CD4-positive, alpha-beta T cell treated with Interleukin-6 for 4 hours (primary cell): ENCODE measurements at places on chromosomes 11 and 22.
A peak's percentile ranks its signal among the peaks of the same experiment; 100 is the strongest.

GRCh38 chr22:36536717-36537116, 7.8 kb upstream of the EIF3D start:
- no peak for DNase-seq

DNA sequence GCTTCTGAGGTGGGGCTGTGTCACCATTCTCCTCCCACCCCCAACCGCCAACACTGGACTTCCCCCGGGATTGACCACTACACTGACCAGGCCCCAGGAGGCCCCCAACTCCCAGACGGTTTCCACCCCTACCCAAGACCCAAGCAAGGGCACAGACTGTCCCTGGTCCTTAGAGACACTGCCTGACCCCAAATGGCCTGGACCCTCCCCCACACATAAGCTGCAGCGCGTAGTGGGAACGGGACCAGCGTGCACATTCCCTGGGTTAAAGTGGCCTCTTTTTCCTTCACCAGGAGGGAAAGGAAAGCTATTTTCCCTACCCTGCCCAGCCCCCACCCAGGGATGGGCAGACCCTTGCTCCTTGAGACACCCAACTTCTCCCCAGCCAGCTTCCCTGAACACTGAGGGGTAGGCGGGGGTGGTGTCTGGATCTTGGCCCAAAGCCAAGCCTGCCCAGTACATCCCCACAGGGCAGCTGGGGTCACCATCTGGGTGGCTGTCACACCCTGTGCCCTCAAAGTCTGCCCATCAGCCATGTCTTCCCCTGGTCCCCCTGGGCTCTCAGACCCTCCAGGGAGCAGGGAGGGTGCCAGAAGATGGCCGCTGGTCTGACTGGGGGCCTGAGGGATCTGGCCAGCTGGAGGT, 1.6 kb upstream of the MAPK12 start:
- no peak for DNase-seq

GRCh38 chr11:46918083-46918787, at the start of gene LRP4:
TSS of gene LRP4 (minus strand) at chr11:46918550. CDS start at chr11:46918379, 171 bp downstream.
- peak; percentile 47 for DNase-seq

GRCh38 chr11:45141631-45142030, 4.8 kb upstream of the PRDM11 start:
- no peak for DNase-seq

GRCh38 chr11:61922539-61922938, 5.2 kb upstream of the RAB3IL1 start:
- DNase-seq, result no peak

DNA sequence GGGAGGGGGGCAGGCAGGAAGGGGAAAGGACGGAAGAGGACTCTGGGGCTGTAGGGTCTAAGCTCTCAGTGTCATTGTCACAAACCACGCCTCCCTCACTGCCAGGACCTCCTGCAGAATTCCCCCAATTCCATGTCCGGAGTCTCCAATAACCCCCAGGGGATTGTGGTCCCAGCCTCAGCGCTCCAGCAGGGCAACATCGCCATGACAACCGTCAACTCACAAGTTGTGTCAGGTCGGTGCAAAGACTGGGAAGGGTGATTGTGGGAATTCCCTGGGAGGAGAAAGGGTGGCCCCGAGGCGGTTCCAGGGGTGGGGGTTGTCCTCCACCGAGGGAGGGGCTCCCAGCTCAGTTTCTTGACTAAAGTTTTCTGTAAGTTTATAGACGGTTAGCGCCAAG, 86.0 kb downstream of the FEZ1 start:
- no peak for DNase-seq

DNA sequence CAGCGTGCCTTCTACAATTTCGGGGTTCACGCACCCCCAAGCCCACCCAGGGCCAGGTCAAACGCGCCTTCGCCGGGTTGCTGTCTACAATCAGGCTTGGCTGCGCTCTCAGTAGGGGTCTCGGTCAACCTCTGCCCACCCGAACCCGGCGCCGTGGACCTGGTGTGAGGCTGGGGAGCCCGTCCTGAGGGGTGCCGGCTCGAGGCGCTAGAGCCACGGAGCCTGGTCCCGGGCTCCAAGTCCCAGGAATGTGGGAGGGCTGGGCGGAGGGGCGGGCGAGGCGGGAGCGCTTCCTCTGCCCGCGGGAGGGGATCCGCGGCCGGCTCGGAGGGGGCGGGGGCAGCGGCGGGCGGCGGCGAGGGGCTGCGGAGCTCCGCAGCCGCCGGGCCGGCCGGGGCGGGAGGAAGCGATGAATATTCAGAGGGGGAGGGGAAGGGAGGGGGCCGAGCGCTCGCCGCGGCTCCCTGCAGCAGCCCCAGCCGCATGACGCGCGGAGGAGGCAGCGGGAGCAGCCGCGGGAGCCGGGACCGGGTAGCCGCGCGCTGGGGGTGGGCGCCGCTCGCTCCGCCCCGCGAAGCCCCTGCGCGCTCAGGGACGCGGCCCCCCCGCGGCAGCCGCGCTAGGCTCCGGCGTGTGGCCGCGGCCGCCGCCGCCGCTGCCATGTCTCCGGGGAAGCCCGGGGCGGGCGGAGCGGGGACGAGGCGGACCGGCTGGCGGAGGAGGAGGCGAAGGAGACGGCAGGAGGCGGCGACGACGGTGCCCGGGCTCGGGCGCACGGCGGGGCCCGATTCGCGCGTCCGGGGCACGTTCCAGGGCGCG, at the start of gene PTPRJ:
PTPRJ (plus strand) TSS at position 472 of the 819 bp plus-strand sequence. CDS start 354 bp downstream, outside the sequence.
- peak; percentile 71 for DNase-seq

- no peak for DNase-seq
Measured at GRCh38 chr11:370070-370941, 1.0 kb downstream of the B4GALNT4 start.

DNA sequence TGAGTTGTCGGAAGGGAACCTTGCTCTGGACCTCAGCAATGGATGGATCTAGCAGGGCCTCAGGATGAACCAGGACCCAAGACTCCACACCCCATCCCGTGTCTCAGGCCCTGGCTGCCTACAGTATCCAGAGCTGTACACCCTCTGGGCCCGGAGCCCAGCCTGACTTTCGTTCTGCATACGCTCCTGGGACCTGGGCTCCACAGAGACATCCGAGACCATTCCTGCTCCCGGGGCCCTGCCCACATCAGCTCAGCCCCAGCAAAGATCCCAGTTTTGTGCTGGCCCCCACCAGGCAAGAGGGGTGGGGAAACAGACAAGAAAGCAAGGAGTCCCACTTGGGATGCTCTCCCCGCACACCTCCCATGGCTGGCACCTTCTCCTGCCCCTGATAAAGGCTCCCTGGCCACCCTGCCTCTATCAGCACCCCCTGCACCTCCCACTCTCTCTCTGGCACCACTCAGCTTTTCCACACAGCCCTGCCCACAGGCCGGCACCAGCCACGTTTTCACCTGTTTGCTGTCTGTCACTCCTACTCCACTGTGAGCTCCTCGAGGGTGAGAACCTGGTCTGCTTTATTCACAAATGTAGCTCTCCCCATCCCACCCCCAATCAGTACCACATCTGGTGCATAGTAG, 64.5 kb upstream of the TCF20 start:
- no peak for DNase-seq

DNA sequence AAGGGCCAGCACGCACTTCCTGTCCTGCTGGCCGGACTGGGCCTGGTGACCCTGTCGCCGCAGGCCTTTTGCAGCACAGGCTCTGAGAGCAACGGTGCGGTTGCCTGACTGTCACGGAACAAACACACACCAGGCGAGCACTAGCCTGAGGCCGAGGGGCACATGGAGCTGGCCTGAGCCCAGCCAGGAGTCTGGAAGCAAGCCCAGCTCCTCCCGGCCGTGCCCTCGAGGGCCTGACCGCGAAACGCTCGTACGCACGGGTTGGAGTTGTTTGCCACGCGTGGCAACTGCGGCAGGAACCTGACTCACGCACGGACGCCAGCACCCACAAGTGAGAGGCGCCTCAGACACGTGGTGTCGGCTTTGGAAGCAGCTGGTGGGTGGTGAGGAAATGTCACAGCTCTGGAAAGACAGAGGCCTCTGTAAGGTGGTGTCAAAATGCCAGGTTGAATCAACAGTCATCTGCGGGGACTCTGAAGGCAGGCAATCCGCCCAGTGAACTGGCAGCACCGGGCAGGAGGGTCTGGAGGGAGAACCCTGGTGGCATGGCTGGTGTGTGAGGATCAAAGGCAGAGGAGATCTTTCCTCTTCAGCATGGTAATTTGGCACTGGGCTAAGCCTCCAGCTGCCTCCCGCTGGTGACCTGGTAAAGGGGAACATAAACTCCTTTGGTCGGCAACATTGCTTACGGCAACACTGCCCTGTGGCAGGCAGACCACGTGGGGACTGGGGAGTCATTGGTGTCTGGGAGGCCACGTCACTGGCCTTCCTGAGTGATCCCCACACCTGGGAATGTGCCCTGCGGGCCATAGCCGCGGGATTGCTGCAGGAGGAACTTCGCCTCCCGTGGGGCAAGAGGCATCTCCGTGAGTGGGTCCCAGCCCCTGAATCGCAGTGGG, 15.3 kb upstream of the IL17REL start:
- DNase-seq, result peak; percentile 67

GRCh38 chr22:43152003-43152356, 621 bp downstream of the TSPO start:
- no peak for DNase-seq

GRCh38 chr22:35301372-35301874, 1.7 kb downstream of the TOM1 start:
- DNase-seq, result no peak

- no peak for DNase-seq
Measured at GRCh38 chr11:44746894-44747293, 20.1 kb downstream of the TSPAN18 start.

DNA sequence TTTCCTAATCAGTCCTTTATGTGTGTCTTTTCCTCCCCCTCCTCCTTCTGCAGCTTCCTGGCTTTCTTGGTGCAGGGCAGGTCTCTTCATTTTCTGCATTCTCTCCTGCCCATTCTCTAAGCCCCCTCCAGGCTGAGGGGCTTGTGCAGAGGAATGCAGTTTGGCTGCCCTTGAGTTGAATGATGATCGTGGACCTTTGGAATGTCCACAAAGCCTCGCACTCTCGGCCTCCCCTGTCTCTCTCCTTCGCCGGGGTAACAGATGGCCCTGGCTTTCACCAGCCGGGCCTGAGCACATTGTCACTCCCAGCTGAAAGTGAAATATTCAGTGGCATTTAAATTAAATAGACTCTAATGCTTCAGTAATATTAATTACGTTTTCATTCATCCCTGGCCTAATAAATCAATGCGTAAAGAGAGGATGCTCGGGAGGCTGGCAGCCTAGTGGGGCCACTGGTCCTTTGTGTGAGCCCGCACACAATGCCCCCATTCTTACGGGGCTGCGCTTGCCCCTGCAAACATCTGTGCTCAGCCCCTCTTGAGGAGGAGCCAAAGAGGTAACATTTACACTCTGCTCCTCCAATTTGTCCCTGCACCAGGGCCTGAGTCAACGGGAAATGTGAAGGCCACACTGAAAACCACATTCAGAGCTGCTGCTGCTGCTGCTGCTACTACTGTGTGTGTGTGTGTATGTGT, 64.9 kb upstream of the PAX6 start:
- no peak for DNase-seq

DNA sequence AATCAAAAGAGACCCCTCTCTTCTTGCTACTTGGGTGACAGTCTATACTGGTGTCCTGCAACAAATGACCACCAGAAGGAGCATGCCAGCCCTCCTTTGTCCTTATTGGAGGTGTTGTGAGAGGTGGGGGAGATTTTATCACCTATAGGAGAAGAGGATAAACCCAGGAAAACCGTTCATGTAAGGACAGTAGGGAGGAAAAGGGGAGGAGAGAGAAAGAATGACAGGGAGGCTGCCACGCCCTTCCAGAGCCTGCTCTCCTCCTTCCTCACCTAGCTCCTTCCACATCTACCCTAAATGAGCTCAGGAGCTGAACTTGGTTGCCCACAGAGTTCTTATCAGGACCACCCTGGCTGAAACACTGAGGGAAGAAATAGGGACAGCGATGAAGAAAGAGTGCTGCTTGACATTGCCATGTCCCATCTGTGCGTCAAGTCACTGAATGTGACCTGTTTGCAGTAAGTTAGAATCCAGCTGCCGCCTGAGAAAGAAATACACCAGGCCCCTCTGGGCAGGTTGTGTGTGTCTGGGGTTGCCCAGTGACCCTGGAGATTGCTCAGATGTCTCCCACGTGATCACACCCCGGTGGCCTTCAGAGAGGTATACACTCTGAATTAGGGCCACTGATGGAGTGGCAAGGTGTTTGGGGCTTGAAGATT, 40.4 kb upstream of the ETS1 start:
- DNase-seq, result peak; percentile 30

GRCh38 chr11:120746376-120746775, 234.8 kb downstream of the GRIK4 start:
- no peak for DNase-seq

- DNase-seq, result no peak
Measured at GRCh38 chr11:1949922-1950321, 2.8 kb downstream of the MRPL23 start.

- DNase-seq, result no peak
Measured at GRCh38 chr11:77515063-77515462, 41.2 kb upstream of the PAK1 start.

DNA sequence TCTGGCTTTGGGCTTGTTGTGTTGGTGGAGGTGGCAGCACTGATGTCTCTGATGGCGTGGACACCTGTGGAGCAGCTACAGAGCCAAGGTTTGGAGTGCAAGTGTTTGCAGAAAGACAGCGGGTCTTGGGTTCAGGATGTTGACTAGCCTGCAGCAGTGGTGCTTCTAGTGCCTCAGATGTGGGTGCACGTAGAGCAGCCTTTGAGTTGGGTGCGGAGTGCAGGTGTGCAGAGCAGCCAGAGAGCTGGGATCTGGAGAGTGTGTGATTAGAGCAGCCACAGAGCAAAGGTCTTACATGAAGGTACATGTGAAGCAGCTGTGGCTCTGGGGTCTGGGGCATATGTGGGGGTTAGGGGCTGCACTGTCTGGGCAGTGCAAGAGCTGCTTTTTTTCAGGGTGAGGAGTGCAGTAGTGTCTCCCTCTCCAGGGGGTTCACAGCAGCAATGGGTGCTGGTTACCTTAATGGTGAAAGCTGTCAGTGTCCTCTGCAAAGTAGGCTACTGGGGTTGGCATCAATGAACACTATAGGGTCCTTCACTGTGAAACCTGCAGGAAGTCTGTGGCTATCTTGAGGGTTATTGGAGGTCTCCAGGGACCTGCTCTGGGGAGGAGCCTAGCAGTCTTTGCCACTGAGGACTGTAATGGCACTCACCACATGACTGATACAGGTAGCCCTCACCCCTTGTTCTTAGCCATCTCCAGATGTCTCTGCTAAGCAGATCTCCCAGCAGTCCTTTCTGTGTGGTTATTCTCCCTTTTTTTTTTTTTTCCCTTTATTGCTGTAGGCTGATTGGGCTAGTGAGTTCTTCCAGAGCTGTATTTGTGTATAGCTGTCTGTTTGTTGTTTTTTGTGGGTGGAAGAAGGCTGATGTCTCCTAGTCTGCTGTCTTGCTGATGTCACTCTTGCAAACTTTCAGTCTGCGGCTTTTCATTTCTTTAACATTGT, 14.3 kb downstream of the BIRC2 start:
- DNase-seq, result peak; percentile 80

- no peak for DNase-seq
Measured at GRCh38 chr22:45073064-45073463, 63.3 kb upstream of the PHF21B start.

- DNase-seq, result no peak
Measured at GRCh38 chr11:122199661-122200060, 83.6 kb upstream of the BLID start.
